Naive thymus-derived CD4-positive, alpha-beta T cell (primary cell): ENCODE measurements at places on chromosomes 1 and 21. TPM values are rescaled to one million over a fixed set of nuclear protein-coding genes. Genes with fewer than 3 reads are reported as not detected.
A peak's percentile ranks its signal among the peaks of the same experiment; 100 is the strongest.

DNA sequence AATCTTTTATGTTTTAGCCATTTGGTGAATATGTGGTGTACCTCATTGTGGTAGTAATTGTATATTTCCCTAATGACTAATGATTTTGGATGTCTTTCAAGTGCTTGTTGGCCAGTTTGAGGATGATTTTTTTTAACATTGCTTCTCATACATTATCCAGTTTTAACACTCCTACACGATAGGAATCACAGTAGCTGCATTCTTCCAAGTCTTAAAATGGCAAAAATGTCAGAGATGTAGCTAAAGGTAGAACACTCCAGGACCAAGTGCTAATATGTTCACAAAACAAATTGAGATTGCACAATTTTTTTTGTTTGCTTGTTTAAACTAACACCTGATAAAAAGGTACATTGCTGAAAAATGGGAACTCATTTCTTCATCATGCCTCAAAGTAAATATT is 11.7 kb downstream of the USP25 start:
- DNase-seq, result no peak
- H3K27ac ChIP-seq, result no peak overlapping the region
- H3K27me3 ChIP-seq, result no peaks in the 10 kb centered on the region
- no peak overlapping the region for H3K4me3 ChIP-seq
- H3K36me3 ChIP-seq, result peaks cover 11% of the 10 kb centered on the region
- peaks cover 28% of the 10 kb centered on the region for H3K4me1 ChIP-seq

- no peaks in the 10 kb centered on the region for H3K4me1 ChIP-seq
- no peaks in the 10 kb centered on the region for H3K36me3 ChIP-seq
- no peaks in the 10 kb centered on the region for H3K27me3 ChIP-seq
- no peak overlapping the region for H3K4me3 ChIP-seq
- DNase-seq, result no peak
Measured at GRCh38 chr1:46940307-46940706, 969 bp downstream of the CYP4A11 start.

CRP gene
- total RNA-seq, result not detected

ARID1A gene
- total RNA-seq, result 118 TPM

- no peaks in the 10 kb centered on the region for H3K4me1 ChIP-seq
- no peaks in the 10 kb centered on the region for H3K36me3 ChIP-seq
- H3K27ac ChIP-seq, result no peak overlapping the region
- H3K27me3 ChIP-seq, result no peaks in the 10 kb centered on the region
- no peak for DNase-seq
Measured at GRCh38 chr1:243402868-243403267, 147.0 kb downstream of the SDCCAG8 start.

DNA sequence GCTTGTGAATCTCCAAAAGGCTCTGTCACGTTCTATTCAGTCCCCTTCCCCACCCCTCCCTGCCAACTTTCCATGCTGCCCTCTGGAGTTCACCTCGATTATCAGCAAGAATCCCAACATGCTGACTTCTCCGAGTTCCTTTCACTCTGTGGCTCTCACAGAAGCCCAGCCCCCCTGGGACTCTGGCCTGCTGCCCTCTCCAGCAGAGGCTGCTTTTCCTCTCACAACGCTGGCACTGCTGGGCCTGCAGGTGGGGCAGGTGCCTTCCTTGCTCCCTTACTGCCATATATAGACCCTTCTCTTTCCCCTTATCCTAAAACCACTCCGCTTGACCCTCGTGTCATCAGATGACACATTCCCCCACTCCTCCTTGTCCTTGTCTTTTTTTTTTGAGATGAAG is 10.2 kb upstream of the RNF186 start:
- H3K4me1 ChIP-seq, result no peaks in the 10 kb centered on the region
- H3K27ac ChIP-seq, result no peak overlapping the region
- no peaks in the 10 kb centered on the region for H3K36me3 ChIP-seq
- no peak for DNase-seq
- no peaks in the 10 kb centered on the region for H3K27me3 ChIP-seq

GRCh38 chr1:213110349-213111300 is 59.6 kb downstream of the RPS6KC1 start:
- H3K36me3 ChIP-seq, result no peaks in the 10 kb centered on the region
- no peak overlapping the region for H3K27ac ChIP-seq
- H3K4me1 ChIP-seq, result no peaks in the 10 kb centered on the region
- DNase-seq, result no peak
- no peak overlapping the region for H3K4me3 ChIP-seq
- H3K27me3 ChIP-seq, result no peaks in the 10 kb centered on the region

DNA sequence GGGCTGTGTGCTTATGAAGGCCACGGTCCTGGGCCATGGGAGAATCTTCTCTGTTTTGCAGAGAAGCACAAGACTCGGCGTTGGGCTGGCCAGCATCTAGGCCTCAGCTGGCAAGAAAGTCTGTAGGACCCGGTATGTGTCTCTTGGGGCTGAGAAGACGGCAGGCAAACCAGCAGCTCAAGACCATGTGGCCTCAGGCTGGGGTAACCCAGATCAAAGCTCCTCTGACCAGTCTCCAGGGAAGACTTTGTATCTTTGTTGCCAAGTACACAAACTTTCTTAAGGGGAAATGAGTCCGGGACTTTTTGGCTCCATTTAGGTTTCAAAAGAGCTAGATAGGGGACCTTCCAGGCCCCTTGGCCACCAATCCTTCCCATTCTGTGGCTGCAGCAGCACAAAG is 60.1 kb downstream of the PTP4A2 start:
- no peak overlapping the region for H3K27ac ChIP-seq
- H3K36me3 ChIP-seq, result no peaks in the 10 kb centered on the region
- H3K4me1 ChIP-seq, result no peaks in the 10 kb centered on the region
- no peak for DNase-seq
- H3K27me3 ChIP-seq, result no peaks in the 10 kb centered on the region
- H3K4me3 ChIP-seq, result no peak overlapping the region

GRCh38 chr1:4071653-4072052 is 171.6 kb upstream of the C1orf174 start:
- H3K27ac ChIP-seq, result no peak overlapping the region
- no peak for DNase-seq
- H3K4me1 ChIP-seq, result no peaks in the 10 kb centered on the region
- H3K36me3 ChIP-seq, result no peaks in the 10 kb centered on the region
- no peak overlapping the region for H3K4me3 ChIP-seq

DNA sequence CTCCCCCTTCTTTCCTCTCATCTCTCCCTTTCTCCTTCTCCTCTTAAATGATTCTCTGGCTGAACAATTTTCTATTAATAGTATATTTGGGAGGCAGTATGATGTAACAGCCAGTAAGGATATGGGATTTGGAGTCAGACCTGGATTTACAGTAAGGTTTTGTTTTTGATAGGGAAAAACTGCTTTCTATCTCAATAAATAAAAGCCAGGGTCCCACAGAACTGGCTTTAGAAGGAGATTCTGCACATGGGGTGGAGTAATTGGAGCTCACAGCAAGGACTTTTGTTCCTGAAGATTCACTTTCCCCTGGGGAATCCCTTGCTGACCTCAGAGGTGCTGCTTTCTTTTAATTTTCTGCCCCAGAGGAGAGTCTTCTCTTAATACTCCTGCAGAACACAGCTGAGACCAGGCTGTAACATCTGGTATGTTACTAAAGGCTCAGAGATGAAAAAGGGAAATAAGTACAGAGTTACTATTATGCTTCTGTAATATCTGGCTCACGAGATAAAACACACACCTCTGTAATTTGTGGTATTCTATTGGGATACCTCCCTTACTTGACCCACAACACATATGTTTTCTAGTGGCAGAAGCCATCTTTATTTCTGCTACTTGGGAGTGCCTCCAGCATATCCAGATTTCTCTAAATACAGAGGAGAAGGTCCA is 13.4 kb downstream of the EPB41 start:
- no peaks in the 10 kb centered on the region for H3K36me3 ChIP-seq
- no peak for DNase-seq
- H3K27me3 ChIP-seq, result no peaks in the 10 kb centered on the region
- H3K27ac ChIP-seq, result peak overlapping the region; percentile 69

DNA sequence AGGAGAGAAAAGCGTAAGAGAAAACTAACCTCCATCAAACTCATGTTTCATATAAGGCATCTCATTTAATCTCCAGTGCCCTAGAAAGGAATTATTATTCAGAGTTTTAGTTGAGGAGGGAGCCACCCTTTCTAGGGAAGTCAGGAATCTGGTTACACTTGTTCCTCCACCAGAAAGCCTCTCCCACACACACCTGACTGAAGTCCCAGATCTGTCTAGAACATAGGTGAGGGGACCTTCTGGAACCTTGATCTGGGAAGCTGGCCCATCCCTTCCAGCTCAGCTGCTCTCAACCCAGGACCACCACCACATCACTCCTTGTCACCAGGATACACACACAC is 1.9 kb upstream of the DENND2D start:
- peaks cover 32% of the 10 kb centered on the region for H3K36me3 ChIP-seq
- H3K4me1 ChIP-seq, result peaks cover 33% of the 10 kb centered on the region
- no peaks in the 10 kb centered on the region for H3K27me3 ChIP-seq
- DNase-seq, result no peak
- H3K27ac ChIP-seq, result peak overlapping the region; percentile 90
- peak overlapping the region; percentile 84 for H3K4me3 ChIP-seq

DNA sequence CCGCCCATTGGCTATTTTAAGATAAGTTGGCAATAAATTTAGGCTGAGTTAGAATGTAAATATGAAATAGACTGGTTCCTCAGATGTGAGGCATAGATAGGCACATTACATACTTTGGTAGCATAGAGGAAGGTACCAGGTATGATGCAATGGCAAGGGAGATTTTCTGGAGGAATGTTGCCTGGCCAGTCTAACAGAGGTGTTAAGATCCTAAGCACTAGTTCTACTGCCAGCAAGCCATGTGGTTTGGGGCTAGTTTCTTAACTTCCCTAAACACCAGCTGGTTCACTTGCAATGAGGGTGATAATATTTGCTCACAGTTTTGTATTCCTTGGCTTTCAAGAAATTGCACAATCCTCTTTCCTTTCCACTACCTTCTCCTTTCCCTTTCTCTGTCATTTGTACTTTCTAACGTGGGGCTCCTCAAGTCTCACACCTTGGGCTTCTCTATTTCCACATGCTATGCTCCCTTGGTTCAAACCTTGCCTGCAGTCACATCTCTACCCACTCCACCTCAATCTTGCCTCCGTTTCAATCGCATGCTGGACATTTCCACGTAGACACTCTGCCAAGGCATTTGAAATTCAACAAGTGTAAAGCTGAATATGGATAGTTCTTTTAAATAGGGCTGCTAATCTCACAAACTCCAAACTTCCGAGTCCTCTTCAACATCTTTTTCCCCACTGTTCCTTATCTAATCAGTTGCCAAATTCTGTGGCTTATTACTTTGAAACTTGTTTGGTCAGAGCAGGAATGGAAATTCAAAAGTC is 4.7 kb upstream of the CD55 start:
- no peak overlapping the region for H3K4me3 ChIP-seq
- DNase-seq, result no peak
- H3K36me3 ChIP-seq, result no peaks in the 10 kb centered on the region
- no peaks in the 10 kb centered on the region for H3K27me3 ChIP-seq
- no peaks in the 10 kb centered on the region for H3K4me1 ChIP-seq
- no peak overlapping the region for H3K27ac ChIP-seq

DNA sequence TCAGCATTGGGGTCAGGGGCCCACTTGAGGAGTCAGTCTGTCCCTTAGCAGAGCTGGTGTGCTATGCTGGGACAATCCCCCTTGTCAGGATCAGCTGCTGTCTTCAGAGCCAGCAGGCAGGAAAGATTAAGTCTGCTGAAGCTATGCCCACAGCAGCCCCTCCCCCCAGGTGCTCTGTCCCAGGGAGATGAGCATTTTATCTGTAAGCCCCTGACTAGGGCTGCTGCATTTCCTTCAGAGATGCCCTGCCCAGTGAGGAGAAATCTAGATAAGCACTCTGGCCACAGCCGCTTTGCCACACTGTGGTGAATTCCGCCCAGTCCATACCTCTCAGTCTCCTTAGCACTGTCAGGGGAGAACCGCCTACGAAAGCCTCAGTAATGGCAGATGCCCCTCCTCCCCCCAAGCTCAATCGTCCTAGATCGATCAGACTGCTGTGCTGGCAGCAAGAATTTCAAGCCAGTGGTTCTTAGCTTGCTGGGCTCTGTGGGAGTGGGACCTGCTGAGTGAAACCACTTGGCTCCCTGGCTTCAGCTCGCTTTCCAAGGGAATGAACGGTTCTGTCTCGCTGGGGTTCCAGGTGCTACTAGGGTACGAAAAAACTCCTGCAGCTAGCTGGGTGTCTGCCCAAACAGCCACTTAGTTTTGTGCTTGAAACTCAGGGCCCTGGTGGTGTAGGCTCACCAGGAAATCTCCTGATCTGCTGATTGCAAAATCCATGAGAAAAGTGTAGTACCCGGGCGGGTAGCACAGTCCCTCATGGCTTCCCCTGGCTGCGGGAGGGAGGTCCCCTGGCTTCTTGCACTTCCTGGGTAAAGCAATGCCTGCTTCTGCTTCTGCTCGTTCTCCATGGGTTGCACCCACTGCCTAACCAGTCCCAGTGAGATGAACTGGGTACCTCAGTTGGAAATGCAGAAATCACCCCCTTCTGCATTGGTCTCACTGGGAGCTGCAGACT is 25.1 kb upstream of the TP53BP2 start:
- H3K36me3 ChIP-seq, result no peaks in the 10 kb centered on the region
- no peaks in the 10 kb centered on the region for H3K4me1 ChIP-seq
- DNase-seq, result no peak
- no peak overlapping the region for H3K27ac ChIP-seq

UBXN10 gene
- not detected for total RNA-seq

GRCh38 chr1:88544195-88544594 is 139.9 kb upstream of the PKN2 start:
- no peaks in the 10 kb centered on the region for H3K4me1 ChIP-seq
- no peak overlapping the region for H3K4me3 ChIP-seq
- H3K36me3 ChIP-seq, result no peaks in the 10 kb centered on the region
- H3K27me3 ChIP-seq, result no peaks in the 10 kb centered on the region
- no peak overlapping the region for H3K27ac ChIP-seq

BTBD8 gene
- total RNA-seq, result 7.2 TPM

DNA sequence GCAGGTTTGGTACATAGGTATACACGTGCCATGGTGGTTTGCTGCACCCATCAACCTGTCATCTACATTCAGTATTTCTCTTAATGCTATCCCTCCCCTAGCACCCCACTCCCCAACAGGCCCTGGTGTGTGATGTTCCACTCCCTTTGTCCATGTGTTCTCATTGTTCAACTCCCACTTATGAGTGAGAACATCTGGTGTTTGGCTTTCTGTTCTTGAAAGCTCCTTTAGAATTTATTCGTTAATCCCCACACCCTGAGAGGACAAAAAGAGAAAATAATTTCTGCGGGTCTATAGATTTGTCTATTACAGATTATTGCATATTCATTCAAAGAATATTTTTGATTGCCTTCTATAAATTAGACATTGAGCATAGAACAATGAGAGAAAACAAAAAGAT is 455.5 kb downstream of the PLPP3 start:
- no peak for DNase-seq
- no peak overlapping the region for H3K27ac ChIP-seq
- H3K27me3 ChIP-seq, result no peaks in the 10 kb centered on the region
- H3K4me3 ChIP-seq, result no peak overlapping the region

- no peaks in the 10 kb centered on the region for H3K27me3 ChIP-seq
- peaks cover 33% of the 10 kb centered on the region for H3K36me3 ChIP-seq
- no peaks in the 10 kb centered on the region for H3K4me1 ChIP-seq
- no peak overlapping the region for H3K4me3 ChIP-seq
Measured at GRCh38 chr1:179327196-179327595, 33.6 kb downstream of the SOAT1 start.
